ENCODE measurements at places on chromosomes 5 and 9.
A peak's percentile ranks its signal among the peaks of the same experiment; 100 is the strongest.

- no peak for DNase-seq
These were observed 110.8 kb downstream of the BOD1 start for GRCh38 chr5:173505634-173506033.

GRCh38 chr5:132549576-132549975, 6.3 kb upstream of the IL5 start:
- no peak for DNase-seq

DNA sequence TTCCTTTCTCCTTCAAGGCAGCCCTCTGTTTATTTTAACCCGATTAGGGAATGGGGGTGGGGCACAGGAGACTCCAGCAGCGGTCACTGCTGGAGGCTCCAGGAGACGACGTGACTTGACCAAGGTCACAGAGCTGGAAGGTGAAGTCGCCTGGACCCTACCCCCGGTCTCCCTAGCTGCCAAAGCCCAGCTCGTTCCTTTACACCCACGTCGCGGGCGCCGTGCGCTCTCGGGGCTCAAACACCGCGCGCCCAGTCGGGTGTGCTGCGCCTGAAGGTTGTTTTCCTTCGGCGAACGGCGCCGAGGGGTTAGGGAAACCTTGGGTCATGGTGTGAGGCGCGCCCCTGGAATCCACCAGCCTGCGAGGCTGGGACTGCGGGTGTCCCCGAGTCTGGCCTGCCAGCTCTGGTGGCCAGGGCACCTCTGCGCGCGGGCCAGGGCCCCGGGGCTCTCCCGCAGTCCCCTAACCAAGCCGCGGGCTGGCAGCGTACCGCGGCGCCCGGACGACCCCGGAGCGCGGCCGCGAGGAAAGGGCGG, 747 bp upstream of the UNC5A start:
- DNase-seq, result no peak

DNA sequence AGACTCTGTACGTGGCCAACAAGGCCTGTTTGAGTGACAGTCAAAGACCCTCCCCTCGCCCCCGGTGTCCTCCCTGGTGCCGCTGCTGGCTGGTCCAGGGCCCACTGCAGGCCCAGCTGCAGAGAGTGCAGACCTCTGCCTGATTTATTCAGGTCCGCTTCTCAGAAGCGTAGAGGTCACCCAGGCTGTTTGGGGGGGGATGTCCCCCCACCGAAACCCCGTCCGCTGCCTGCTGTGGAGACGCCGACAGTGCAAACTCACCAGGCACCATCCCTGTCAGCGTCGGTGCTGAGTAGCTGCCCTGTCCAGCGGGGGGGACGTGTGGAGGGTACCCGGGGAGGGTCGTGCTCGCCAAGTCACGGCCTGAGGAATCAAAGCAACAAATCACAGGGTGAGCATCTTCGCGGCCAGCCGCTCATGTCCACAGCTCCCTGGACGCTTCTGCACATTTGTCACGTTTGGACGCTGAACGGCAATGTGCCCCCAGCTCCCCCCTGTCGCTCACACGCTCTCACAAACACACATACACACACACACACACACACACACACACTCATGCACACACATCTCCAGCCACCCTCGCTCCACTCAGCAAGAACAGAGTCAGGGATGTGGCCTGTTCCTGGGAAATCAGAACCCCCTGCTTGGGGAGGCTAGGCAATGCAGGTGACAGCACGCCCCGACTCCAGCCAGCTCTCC, 152.2 kb downstream of the PAX5 start:
- DNase-seq, result no peak

DNA sequence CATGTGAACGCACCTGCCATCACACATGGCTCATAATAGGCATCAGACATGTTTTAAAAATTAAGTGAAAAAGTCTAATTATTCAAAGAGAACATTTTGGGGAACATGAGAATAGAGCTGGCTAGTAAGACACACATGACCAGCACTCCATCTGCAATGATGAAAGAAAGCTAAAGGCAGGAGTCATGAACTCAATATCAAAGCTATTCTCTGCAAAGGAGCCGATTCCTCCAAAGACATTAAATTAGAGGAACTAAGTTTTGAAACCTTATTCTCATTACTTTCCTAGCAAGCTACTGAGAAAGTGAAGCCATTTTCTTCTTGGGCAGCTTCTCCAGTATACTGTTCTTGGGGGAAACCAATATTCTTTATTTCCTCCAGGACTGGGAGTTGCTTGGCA, 172.0 kb downstream of the CRB2 start:
- DNase-seq, result no peak

DNA sequence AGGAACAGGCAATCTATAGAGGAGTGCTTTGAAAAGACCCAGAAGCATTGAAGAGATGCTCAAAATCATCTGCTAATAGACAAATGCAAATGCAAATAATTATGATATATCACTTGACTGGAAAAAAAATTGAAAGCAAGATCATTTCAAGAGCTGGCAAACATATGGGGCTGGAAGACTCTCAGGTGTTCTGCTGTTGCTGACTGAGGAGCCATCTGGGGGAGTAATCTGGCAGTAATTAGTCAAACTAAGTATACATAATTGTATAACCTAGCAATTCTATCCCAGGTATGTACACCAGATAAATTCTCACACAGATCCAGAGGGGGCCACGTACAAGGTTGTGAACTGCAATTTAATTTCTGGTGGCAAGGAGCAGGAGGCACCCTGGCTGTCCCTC, 4.6 kb upstream of the HMHB1 start:
- DNase-seq, result no peak

- DNase-seq, result no peak
These were observed 160.8 kb downstream of the DAB2IP start for GRCh38 chr9:121812159-121812735.

DNA sequence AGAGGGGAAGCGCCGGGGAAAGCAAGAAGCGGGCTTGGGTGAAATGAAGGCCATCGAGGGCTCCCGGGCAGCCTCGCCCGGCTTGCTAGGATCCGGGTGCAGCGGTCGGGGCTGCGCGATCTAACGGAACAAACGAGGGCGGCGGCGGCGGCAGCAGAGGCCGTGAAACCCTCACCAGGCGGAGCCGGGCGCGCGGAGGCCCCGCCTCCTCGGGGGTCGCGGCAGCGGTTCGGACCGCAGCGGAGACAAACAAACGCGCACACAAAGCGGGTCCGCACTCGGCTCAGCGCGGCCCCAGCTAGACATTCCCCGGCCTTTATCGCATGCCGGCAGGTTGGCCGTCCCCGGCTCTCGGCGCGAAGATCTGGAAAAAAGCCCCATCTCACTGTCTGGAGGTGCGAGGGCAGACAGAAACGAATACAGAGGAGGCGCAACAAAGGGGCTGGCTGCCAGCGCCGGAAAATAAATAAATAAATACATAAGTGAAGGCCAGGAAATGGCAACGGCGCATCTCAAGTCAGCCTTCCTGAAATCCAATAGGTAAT, 10.5 kb upstream of the TRIM36 start:
- DNase-seq, result no peak

- no peak for DNase-seq
These were observed 682.3 kb downstream of the BRINP1 start for GRCh38 chr9:118686959-118687358.

DNA sequence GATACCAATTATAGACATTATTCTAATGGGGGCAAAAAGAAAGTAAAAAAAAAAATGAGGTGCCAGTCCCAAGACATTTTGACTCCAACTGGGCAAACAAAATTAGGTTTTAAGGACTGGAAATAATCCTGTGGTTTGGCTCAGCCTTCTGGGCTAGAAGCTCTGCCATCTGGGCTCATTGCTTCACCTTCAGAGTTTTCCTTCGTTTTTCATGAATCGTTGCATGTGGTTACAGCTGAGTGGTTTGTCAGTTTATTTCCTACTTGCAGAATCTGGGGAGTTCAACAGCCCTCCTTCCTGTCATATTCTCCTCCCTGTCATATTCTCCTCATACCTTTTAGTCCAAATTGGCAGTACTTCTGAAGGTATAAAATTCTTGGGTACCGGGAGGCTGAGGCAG, 12.0 kb downstream of the UGT3A2 start:
- DNase-seq, result no peak

DNA sequence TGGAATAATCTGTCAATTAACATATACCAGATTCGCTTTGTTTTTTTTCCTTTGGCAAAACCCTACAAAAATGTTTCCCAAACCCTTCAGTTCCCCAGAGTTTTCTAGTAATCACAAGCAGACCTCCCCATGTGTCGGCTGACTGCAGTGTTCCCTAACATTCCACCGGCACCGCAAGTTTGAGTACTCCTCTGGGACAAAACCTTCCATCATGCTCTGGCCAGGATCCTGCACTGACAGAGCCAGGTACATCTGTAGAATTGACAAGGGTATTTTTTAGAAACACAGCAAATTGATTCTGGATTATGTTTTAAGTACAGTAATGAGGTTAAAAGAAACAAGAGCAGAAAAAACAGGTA, 174.7 kb downstream of the GAS1 start:
- no peak for DNase-seq

GRCh38 chr9:35396560-35397215, 93.2 kb upstream of the RUSC2 start:
- no peak for DNase-seq

- DNase-seq, result no peak
These were observed 31.1 kb downstream of the FOXD1 start for GRCh38 chr5:73417303-73418034.

- DNase-seq, result no peak
These were observed 86.0 kb upstream of the SH3PXD2B start for GRCh38 chr5:172540099-172540870.

- no peak for DNase-seq
These were observed 67.8 kb downstream of the COL23A1 start for GRCh38 chr5:178522361-178522760.

DNA sequence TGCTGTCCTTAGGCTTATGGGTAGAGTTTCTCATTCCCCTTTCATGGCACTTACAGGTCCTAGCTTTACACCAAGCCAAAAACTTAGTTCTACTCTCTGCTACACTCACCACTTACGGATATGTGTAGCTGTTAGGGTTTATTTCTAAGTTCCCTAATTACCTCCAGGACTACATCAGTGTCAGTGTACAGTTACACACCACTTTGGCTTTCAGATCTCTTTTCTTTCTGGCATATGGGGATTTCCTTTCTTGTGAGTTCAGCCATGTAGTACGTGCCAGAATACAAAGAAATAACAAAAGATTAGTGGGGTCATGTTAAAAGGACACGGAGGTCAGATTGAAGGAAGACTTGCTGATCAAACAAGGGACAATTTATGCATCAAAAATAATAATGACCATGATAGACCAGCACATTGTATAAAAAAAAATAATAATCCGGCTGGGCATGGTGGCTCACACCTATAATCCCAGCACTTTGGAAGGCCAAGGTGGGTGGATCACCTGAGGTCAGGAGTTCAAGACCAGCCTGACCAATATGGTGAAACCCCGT, 41.8 kb downstream of the LYRM7 start:
- DNase-seq, result no peak

GRCh38 chr5:96870094-96871026, 5.9 kb upstream of the ERAP2 start:
- DNase-seq, result no peak

- peak; percentile 39 for DNase-seq
These were observed 1.1 kb upstream of the NOTCH1 start for GRCh38 chr9:136546697-136547501.

GRCh38 chr9:107940616-107941595, 451.3 kb upstream of the KLF4 start:
- no peak for DNase-seq

DNA sequence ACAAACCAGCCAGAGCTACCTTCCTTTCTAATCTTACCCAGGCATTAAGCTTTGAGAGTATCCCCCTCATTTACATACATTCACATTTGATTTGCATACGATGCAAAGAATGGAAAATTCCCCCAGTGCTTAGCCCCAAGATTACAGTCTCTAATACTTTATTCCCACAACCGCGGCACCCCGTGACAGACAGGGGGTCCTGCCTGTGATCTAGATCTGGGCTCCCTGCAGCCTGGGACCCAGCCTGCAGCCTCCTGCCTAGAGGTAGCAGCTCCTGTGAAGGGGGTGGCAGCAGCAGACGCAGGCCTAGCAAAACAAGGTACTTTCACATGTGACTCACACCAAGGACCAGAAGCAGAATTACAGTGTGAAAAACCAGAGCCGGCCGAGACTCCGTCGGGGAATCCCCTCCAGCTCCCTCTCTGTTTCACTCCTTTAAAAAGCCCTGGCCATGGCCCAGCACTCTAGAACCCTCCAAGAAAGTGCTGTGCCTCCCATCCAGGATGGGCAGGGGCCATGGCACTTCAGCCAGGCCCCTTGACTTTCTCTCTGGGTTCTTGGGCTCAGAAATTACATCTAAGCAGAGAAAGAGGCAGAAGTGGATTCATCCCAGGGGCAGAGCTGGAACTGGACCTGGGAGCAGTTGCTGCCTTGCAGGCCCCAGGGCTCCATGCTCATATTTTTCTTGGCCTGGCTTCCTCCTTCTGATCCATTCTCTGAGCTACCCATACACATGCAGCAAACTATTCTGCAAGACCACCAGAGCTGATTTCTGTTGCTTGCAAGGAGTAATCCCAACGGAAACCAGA, 14.0 kb upstream of the TCF7 start:
- DNase-seq, result peak; percentile 60

GRCh38 chr5:33556330-33557328, 115.9 kb downstream of the TARS1 start:
- DNase-seq, result no peak

DNA sequence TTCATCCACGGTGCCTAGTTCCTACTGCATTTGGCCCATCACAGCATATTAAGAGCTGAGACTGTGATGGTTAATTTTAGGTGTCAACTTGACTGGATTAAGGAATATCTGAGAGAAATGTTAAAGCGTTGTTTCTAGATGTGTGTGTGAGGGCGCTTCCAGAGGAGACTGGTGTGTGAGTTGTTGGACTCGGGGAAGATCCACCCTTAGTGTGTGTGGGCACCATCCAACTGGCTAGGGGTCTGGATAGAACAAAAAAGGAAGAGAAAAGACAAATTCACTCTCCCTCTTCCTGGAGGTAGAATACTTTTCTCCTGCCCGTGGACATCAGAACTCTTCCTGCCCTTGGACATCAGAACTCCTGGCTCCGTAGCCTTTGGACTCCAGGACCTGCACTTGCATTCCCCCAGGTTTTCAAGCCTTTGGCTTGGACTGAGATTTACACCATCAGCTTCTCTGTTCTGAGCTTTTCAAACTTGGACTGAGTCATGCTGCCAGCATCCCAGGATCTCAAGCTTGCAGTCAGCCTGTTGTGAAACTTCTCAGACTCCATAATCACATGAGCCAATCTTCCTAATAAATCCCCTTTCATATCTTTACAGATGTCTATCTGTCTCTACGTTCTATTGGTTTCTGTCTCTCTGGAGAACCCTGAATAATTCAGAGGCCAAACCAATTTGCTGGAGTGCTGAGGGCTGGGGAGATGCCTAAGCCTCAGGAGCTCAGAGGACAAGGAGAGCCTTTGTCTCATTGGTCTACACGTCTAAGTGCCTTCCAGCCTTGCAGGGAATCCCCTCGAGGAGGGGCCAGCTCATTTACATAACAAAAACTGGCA, 164.5 kb downstream of the DCP2 start:
- DNase-seq, result no peak

DNA sequence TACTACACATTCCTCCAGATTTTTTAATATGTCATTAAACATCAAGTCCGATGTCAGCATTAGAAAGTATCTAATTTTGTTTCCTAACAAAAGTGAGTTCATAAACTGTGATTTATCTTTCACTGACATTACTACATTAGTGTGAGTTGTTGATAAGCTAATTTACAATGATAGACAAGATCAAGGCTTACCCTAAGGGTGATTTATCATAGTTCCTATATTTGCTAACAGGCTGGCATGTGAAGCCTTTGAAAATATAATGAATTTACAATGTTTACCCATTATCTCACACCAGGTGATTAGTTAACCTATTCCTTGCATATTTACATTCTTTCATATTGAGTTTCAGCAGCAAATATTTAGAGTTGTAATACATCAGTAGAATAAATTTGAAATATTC, 1096.9 kb upstream of the NUDT12 start:
- DNase-seq, result no peak

GRCh38 chr9:91420501-91421127, 3.0 kb downstream of the NFIL3 start:
- no peak for DNase-seq

Measured in stimulated activated CD4-positive, alpha-beta T cell treated with anti-CD3 and anti-CD28 coated beads, TNF-alpha, amount 100 ng/mL, for 1 hour (primary cell).